NCI-H1436 treated with DMSO at 0.1 percent for 48 hours (cell line): ENCODE measurements at places on chromosomes 1 and 21.

DNA sequence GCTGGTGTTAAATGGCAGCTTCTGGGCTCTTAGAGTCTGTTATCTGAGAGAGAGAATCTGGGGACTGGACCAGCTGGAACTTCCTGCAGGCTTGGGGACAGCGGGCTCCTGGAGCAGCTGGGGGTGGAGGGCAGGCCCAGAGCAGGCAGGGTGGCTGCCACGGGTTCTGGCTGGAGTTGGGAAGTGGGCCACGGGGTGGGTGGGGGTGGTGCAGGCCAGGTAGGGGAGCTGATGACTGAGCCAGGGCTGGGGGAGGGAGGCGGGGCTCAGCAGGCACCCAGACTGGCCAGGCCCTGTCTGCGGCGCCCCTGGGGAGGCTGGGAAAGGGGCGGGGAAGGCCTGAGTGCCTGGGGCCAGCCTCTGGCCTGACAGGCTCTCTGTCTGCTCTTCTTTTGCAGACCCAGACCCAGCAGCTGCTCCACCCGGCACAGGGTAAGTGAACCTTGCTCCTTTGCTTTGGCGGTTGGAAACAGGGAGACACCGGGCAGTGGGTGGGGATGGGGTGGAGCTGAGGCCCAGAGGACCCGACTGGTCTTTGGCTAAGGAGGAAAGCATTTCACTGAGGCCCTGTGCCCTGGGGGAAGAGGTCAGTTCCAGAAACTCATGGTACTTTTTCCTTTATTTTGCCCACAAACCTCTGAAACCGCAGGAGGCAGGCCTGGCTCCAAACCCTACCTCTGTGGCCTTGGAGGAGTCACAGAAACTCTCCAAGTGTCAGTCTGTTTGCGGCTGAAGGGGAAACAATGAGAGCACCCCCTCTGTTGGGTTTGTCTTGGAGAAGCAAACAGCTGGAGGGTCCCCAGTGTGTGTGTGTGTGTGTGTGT lies 48.8 kb downstream of the ARHGEF10L start:
- DNase-seq, result no peak

GRCh38 chr1:93504247-93505033 lies 56.5 kb downstream of the FNBP1L start:
- DNase-seq, result no peak

- no peak for DNase-seq
These were observed 1.2 kb downstream of the KRTAP10-4 start for GRCh38 chr21:44574457-44575306.

DNA sequence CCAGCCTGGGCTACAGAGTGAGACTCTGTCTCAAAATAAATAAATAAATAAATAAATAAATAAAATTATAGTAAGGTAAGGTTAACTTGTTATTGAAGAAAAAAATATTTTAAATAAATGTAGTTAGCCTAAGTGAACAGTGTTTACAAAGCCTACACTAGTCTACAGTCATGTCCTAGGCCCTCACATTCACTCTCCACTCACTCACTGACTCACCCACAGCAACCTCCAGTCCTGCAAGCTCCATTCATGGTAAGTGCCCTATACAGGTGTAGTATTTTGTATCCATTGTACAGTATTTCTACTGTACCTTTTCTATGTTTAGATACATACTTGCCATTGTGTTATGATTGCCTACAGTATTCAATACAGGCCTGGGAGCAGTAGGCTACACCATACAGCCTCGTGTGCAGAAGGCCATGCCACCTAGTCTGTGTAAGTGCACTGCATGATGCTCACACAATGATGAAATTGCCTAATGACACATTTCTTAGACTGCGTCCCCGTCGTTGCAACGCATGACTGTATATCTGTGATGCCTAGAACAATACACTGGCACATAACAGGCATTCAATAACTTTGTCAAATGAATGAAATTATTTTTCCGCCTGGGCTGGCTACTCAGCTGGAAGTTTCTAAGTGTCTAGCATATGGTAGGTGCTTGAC lies 14.8 kb downstream of the KCNN3 start:
- DNase-seq, result no peak

GRCh38 chr1:1340185-1340584 lies 9.0 kb downstream of the DVL1 start:
- no peak for DNase-seq

DNA sequence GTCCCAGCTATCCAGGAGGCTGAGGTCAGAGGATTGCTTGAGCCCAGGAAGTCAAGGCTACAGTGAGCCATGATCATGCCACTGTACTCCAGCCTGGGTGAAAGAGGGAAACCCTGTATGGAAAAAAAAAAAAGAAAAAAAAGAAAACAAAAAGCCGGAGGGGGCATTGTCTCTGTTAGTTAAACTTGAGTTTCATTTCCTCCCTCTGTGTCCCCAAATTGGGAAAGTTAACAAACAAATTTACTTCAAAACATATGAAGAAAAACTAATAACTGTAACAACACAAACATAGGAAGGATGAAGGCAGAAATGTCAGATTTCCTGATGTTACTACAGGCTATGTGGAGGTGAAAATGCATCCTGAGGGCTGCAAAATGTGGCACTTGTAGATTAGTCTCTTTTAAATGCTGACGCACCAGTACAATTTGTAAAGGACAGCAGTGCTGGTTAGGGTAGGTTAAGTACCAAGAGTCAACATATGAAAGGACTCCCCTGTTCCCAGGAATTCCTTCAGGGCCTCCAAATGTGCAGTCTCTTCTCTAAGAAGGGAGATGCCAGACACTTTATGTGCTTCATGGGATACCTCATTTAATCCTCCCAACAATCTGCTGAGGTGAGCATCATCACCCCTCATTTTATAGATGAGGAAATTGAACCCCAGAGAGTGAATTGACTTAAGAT lies 52.9 kb downstream of the DEGS1 start:
- no peak for DNase-seq

DNA sequence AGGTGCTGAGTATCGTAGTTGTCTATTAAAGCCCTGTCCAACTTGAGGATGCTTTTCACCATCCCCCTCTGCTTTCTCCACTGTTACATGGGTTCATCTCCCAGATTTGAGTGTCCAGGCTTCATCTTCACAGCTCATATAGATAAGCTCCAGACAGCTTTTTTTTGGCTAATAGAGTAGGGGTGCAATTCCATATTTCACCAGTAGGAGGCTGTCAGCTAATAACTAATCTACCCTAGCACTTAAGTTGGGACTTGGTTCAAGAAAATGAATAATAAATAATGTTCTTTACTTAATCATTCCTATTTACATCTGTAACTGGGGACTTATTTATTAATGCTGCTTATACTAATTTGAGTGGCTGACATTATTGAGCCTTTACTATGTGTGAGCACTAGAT lies 124.5 kb downstream of the IGSF21 start:
- no peak for DNase-seq

GRCh38 chr1:166040202-166040997 lies 126.4 kb downstream of the FAM78B start:
- no peak for DNase-seq

GRCh38 chr1:30538226-30538992 lies 185.0 kb downstream of the MATN1 start:
- DNase-seq, result no peak

GRCh38 chr1:67700692-67701410 lies 15.8 kb downstream of the GADD45A start:
- no peak for DNase-seq

- DNase-seq, result no peak
These were observed 242.1 kb downstream of the OMA1 start for GRCh38 chr1:58304346-58304975.

GRCh38 chr1:119771770-119772169 lies 3.1 kb upstream of the HMGCS2 start:
- DNase-seq, result no peak

DNA sequence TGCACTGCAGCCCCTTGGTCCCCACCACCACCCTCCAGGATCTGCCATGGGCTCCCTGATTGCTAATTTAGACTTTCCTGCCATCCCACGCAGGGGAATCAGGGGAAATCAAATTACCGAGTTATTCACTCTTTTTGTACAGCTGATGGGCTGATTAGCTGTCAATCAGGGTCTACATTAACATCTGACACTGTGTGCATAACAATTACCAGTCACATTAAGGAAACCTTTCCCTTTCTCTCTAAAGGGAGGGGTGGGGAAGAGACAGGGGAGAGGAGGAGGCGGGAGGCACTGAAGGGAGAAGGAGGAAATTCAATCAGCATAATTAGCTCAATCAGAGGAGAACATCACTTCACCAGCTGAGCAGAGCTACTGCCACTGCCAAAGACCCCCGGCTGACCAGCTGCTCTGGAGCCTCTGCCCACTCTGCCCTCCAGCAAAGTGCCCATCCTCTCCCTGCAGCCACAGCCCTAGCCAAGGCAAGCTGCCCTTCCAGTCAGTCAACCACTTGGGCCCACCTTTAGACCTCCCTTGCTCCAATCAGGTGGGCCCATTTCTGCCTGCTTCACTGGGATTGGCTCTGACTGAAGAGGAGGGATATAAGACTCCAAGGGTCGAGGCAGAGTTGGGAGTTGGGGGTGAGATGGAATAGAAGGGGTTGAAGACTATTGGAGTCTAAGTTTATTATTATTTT lies 199.3 kb upstream of the ZC3H12A start:
- DNase-seq, result peak; percentile 52

- no peak for DNase-seq
These were observed 37.5 kb upstream of the AJAP1 start for GRCh38 chr1:4616831-4617465.

GRCh38 chr21:45860493-45861155 lies 120.9 kb upstream of the COL6A1 start:
- DNase-seq, result no peak

- no peak for DNase-seq
These were observed 3.0 kb upstream of the MCL1 start for GRCh38 chr1:150582371-150582770.

- no peak for DNase-seq
These were observed 174.8 kb downstream of the LTN1 start for GRCh38 chr21:28817871-28818270.

DNA sequence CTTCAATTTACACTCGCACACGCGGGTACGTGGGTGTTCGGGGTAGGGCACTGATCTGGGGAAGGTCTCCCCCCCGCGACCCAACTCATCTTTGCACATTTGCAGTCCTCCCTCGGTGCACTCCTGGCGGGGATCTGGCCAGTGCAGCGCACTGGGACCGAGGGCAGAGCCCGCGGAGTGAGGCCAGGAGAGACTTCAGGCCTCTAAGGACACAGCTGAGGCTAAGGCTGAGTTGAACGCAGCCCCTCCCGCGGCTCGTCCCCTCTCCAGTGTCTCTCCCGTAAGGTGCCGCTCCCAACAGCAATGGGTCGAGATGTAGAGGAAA lies 936 bp upstream of the NCAM2 start:
- DNase-seq, result no peak

DNA sequence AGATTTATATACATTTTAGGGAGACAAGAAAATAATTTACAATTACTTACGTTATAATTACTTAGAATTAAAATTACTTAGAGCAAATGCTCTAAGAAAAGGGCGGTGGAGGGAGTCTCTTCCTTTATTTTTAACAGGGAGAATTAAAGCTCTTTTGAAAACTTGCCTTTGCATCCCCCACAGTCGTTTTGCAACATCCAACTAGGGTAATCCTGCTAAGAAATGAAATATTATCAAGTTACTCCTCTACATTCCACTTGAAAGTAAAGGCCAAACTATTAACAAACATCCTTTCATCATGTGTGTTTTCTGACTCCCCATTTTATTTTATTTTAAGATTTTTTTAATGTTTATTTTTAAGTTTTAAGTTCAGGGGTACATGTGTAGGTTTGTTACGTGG lies 1358.5 kb downstream of the NCAM2 start:
- DNase-seq, result no peak

DNA sequence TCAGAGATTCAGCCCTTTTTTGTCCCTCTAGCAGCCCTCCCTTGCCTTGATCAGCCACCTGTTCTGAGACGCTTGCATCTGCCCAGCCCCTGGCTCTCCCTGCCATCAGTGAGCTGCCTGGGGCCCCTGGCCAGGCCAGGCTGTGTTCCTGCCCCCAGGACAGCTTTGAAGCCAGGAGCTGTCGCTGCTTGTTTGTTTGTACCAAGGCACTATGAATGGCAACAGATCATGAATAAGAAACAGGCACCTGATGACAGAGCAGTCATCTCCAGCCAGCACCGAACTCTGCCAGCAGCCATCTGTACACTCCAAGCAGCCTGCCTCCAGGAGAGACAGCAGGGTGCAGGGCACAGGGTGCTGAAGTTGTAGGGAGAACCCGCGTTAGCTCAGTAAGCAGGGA lies 8.1 kb upstream of the VWA5B1 start:
- no peak for DNase-seq

DNA sequence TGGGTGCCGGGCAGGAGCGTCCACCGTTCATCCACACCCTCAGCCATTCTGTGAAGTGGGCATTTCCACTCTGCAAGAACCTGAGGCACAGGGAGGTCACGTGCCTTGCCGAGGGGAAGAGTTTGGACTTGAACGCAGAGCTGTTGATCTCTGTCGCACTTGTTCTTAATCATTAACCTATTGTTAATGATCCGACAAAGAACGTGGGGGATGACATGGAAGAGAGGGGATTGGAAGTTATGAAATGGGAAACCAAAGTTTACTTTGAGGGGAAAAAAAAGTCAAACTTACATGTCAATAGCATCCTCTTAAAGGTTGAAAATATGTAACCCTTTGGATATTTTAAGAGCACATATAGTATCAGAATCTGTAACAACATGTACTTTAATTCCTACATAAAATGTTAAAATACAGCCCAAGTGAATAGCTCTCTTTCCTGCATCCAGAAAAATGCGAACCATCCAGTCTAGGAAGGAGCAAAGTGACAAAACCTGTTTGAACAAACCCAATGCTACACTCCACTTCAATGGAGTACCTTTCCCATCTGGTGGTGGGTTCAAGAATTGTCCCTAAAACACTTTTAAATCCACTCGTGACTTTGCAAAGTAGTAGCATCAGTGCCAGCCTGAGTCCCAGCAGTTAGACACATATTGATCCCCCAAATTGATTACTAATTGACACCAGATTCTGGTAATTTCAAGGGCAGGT lies 75.5 kb downstream of the SETD4 start:
- no peak for DNase-seq

DNA sequence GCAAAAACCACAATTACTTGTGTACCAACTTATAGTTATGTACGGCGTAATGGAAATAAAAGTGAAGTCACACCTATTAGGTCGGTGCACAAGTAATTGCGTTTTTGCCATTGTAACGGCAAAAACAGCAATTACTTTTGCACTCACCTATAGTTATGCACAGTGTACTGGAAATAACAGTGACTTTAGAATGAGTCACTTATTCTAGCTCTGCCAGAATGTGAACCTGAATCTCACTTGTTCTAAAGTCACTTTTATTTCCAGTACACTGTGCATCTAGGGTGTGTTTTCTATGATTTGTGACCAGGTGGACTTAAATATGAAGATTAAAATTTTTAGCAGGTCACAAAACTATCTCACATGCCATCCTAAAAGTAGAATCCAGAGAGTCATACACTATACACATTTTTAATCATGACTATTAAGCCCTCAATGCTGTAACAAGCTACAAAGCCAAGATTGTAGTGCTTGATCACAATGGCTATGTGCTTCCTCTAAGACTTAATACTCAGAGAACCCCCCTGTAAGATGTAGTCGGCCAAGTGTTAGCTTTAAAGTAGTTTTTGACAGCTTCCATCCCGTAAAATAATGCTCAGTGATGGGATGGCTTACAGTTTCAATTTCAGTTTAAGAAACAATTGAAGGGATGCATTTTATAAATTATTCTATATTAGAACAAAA lies 218.8 kb downstream of the NEGR1 start:
- no peak for DNase-seq

- DNase-seq, result no peak
These were observed 235.2 kb upstream of the RAB4A start for GRCh38 chr1:229035748-229036082.

- no peak for DNase-seq
These were observed 22.9 kb upstream of the PLEKHO1 start for GRCh38 chr1:150126811-150127210.
